Stimulated activated CD4-positive, alpha-beta T cell treated with anti-CD3 and anti-CD28 coated beads, Interleukin-1b, Interleukin-23, amount 100 ng/mL, for 1 hour (primary cell): ENCODE measurements at places on chromosomes 1 and 21.

- DNase-seq, result no peak
These were observed 58.3 kb upstream of the PLA2G4A start for GRCh38 chr1:186770421-186770820.

GRCh38 chr1:36380143-36380619, 5.5 kb downstream of the STK40 start:
- no peak for DNase-seq

DNA sequence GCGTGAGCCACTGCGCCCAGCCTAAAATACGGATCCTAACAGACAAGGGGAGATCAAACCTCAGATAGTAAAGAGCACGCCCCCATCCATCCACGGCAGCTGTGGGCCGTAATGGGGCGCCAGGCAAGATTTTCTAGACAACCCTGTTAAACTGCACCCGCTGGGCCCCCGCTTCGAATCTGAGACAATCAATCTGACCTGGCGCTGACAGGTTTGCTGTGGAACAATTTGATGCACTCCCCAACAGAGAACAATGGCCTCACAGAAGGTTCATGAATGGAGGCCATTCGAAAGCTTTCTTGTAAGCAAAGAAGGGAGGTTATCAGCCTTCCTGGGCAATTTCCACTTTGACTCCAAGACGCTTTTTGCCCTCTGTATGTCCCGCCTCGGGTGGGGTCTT, 30.5 kb downstream of the CLSTN1 start:
- no peak for DNase-seq

GRCh38 chr21:40120940-40121575, 253.8 kb downstream of the PCP4 start:
- no peak for DNase-seq

- DNase-seq, result no peak
These were observed 113.4 kb downstream of the PTBP2 start for GRCh38 chr1:96834986-96835385.

- DNase-seq, result no peak
These were observed 55.2 kb upstream of the IPO9 start for GRCh38 chr1:201773764-201774163.

- no peak for DNase-seq
These were observed 252.1 kb downstream of the KAZN start for GRCh38 chr1:14850563-14850962.

- no peak for DNase-seq
These were observed 12.1 kb downstream of the C8A start for GRCh38 chr1:56866656-56867055.

GRCh38 chr1:152519851-152520250, 5.6 kb downstream of the CRCT1 start:
- no peak for DNase-seq

DNA sequence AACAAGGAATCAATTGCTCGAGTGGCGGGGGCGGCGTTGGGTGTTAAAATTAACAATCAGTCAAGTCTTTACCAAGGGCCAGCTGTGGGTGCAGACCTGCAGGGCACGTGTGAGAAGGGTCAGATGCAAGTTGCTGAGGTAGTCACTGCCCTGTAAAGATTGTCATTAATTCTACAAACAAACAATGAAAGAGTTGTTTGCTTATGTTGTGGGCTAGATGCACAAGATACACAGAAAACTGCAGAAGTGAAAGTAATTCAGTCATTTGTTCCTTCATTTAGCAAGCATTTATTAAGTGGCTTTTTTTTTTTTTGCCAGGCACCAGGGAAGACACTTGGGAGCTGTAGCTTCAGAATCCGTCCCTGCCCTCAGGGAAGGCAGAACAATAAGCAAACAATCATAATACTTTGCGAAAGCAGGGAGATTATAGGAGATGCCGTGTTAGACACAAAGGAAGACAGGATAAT, 79.5 kb downstream of the NR5A2 start:
- no peak for DNase-seq

- DNase-seq, result no peak
These were observed 40.2 kb downstream of the TBX19 start for GRCh38 chr1:168320800-168321450.
